ENCODE measurements at places on chromosomes 5 and 9.

DNA sequence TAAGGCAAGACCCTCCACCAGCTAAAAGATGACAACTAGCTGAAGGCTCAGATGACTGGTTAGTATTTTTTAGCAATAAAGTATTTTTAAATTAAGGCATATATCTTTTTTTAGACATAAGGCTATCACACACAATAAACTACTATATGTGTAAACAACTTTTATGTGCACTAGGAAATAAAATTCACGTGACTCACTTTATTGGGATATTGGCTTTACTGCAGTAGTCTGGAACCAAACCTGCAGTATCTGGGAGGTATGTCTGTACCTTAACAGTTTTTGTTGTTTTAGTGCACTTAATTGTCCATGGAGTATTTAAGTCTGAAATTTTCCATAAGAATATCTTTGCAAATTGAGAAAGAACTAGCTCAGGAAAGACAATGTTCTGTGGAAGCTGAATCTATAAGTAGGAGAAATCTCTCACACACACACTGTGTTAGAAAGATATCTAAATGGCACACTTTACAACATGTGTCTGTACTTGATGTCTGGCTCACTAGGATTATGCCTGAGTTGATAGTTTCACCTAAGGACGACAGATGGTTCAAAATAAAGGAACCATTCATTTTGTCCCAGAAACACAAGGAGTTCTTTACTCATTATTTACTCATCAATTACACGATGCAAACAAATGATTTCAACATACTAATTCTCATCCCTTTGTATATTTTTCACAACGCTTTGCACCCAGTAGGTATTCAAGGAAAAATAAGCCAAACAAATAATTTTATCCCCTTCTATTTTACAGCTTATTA, 4.6 kb downstream of the RAPGEF6 start:
- peak; percentile 94 for DNase-seq

DNA sequence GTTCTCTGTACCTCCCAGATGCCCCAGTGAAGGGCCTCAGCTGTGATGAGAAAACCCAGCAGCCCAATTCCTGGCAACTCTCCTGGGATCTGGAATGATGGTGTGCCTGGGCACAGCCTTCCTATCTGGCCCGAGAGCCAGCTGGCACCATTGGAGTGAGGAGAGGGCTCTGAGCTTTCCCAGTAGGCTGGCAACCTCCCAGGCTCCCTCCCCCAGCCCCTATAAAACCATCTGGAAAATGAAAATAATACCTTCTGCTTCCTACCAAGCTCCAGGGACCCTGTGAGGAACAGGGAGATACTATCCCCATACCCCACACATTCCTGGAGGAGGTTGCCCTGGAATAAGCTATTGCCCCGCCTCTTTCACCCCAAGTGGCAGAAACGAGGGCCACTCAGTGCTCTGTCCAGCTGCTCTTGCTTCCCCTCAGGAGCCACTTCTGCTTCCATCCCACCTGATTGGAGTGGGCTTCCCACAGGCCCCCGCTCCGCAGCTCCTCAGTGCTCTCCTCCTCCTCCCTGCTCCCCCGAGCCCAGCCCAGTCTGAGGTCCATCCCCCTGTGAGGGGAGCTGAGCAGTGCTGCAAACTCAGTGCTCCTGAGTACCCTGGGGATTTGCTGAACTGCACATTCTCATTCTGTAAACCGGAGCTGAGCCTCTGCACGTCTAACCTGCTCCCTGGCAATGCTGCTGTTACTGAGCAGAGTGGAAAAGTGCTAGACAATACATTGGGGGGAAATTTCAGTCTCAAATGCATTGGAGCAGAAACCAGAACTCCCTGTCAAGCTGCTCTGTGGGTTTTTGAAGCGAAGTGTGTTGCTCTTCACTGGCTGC, 74.7 kb downstream of the THBS4 start:
- DNase-seq: peak; percentile 90

DNA sequence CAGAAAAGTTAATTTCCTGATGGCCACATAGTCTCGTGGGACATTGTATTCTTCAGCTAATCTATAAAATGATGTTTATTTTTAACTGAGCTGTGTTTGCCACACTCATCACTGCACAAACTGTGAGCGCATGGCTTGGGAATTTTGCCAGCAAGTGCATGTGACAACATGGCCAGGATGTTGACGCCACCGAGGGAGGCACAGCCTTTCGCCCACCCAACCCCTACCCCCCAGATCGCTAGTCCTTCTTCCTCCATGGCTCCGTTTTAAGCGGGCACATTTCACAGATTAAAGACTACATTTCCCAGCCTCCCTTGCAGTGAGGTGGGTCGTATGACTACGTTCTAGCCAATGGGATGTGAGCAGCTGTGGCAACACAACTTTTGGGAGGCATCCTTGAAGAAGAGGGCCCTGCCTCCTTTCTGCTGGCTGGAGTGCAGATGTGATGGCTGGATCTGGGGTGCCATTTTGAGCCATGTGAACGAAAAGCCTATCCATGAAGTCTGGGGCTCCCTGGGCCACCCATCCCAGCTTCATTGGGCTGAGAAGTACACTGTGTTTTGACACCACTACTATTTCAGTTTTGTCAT, 7.9 kb downstream of the NRARP start:
- DNase-seq: peak; percentile 76

DNA sequence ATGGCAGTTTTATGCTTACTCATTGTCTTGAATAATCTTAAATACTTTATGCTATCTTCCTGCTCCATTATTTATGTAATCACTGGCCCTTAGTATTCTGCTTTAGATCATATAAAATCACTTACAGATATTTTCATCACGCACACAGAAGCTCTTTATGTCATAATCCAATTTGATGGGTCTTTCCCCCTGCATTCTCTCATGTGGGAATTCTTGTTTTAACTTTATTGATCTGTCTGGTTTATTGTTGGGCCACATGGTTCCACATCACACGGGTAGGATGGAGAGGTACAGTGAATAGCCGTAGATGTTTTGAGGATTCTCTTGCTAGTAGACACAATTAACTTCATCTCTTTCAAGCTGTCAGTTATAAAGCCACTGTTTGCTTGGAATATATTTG, 27.0 kb downstream of the PLPPR1 start:
- DNase-seq: no peak

GRCh38 chr5:138631096-138631928, 56.1 kb upstream of the HSPA9 start:
- DNase-seq: peak; percentile 43

GRCh38 chr5:41219658-41220269, 6.4 kb upstream of the C6 start:
- no peak for DNase-seq

DNA sequence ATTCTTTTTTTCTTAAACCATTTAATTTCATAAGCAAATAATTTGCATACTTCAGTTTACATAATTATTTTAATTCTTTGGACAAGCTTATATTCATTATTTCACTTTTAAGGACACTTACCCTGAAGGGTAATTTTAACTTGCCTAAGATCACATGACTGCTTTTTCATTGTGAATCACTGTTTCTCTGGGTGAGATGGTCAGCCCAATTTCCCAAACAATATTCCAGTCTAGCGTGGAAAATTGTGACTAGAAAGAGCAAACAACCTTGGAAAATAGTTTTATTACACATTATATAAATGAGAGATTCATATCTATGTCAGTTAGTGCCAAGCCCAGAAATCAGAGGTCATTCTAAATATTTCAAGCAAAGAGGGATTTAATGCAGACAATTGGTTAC, 21.4 kb upstream of the JAKMIP2 start:
- no peak for DNase-seq

- DNase-seq: no peak
Observed at GRCh38 chr9:127196826-127197145, 67.8 kb upstream of the GARNL3 start.

DNA sequence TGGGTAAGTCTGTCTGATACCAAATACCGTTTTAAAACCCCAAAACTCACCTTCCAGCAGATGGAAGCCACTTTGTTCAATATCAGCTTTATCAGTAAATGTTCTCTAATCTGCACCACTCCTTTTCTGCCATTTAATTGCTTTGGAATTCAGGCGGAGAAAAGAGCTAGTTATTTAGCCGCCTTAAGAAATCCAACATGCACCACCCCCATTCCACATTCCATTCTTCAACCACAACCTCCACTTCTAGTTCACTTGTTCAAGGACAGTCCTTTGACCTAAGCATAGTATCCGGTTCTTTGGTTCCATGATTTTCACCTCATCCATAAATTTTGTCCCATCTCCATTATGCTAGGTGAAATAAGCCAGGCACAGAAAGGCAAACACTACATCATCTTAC, 240.1 kb downstream of the DNAH5 start:
- no peak for DNase-seq

- peak; percentile 38 for DNase-seq
Observed at GRCh38 chr5:13985731-13986418, 41.4 kb upstream of the DNAH5 start.

- DNase-seq: no peak
Observed at GRCh38 chr5:59738024-59738423, 155.5 kb downstream of the PDE4D start.

GRCh38 chr5:88698290-88698689, 184.7 kb downstream of the MEF2C start:
- peak; percentile 64 for DNase-seq

DNA sequence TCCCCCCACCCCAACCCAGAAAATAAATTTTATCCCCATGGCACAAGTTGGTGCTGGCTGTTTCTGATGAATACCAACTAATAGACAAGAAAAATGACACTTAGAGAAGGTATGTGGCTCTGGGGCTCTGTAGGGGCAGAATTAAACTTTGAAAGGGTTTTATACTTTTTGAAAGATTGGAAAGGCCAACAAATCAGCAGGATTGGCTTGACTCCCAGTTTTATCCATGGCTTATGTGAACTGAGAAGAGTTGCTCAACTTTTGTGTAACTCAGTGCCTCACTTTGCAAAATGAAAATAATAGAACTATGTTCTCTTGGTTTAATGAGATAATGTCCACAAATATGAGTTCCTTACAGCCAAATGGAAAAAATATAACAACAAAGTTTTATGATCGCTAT, 288.9 kb upstream of the KIF2A start:
- no peak for DNase-seq

DNA sequence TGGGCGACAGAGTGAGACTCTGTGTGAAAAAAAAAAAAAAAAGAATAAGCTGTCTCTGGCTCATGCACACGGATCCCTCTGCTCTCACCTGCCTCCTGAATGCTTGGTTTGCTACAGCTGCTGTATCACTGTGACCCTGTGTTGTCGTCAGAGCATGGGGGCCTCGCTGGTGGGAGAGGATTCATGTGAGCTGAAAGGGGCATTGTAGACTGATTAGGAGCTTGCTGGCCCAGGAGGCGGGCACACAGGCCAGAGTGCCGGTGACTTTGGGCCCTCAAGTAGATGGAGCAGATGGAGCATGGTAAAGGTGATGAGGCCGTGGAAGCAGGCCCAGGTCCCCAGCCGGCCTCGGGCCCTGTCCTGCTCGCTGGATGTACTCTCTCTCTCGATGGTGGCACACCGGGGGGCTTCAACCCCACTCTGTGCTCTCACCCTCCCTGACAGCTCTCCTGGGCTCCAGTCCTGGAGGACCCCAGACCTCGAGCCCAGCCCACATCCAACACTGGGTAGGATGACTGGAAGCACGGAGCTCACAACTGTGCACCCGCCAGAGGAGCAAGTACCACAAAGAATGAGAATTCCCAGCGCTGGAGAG, 7.1 kb downstream of the FLT4 start:
- DNase-seq: no peak

DNA sequence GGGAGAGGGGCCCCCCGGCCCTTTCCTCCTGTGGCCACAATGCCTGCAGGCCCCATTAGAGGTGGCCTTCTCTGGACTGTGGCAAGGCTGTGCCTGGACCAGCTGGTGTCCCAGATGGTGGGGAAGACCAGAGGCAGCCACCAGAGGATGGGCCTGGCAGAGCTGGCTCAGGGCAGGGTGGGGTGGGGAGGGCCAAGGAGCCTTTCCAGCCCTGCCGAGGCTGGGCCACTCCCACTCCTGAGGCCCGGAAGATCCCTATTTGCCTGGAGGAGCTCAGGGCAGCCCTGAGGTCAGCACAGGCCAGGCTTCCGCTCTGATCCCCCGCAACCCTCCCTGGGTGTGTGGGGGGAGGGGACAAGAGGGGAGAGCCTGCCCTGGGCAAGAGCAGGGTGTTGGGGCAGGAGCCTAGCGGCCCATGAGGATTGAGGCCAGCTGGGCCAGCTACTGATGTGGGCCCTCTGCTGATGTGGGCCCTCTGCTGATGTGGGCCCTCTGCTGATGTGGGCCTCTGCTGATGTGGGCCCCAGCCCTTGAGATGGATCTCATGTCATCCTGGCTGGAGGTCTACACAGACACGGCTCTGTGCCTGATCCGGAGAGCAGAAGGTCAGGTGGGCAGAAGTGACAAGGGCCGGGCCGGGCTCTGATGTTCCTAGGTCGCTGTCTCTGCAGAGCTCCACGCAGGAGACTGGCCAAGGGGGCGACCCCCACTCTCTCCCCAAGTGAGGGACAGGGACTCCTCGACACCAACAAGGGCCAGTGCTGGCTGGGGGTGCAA, 6.0 kb downstream of the MRPS2 start:
- no peak for DNase-seq

DNA sequence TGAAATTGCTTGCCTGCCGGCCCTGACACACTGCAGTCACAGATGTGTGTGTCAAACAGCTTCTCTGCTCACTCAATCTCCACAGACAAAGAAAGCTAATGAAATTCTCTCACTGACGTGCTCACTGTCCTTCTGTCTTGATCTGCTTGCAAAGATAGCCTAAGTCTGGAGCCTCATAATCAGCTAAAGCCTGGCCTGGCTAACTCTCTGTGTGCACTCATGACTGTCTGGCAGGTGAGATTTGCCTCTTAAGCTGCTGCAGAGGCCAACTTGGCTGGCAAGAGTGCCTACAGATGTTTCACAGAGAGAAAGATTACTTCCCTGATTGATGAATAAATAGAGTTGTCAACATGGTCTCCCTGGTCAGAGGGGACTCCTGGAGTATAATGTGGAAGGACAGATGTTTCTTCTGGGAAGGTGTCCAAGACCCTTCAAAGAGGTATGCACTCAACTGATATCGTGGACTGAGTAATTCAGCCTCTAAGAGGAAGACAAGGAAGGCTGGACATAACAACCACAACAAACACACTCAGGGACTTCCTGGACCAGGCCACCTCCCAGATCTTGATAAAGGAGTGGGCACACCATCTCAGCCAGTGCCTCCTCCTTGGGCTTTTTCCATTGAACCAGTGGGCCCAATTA, 362.0 kb downstream of the SPOCK1 start:
- DNase-seq: peak; percentile 90

DNA sequence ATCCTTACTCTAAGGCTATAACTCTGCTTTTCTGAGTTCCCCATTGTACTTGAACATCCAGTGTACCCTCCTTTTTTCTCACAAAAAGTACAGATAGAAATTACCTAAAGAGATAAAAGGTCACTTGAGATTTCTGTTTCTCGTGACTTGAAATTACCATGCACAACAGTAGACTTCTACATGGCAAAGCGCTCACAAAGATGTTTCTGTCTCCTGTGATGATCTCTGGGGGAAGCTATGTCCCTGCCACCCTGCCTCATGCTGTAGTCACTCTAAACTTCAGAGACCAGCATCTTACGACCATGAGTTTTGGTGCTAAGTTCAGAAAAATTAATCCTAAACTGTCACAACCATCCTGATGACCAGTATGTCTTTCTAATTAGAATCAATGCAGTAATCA, 36.2 kb downstream of the NFIB start:
- DNase-seq: no peak

All from NCI-H69 (cell line).